T-helper 9 cell (primary cell): ENCODE measurements at places on chromosomes 7 and 10.

- no peak for DNase-seq
These were observed 50.2 kb downstream of the CXCL12 start for GRCh38 chr10:44334621-44335184.

- no peak for DNase-seq
These were observed 3.8 kb downstream of the SFXN2 start for GRCh38 chr10:102718220-102718619.

DNA sequence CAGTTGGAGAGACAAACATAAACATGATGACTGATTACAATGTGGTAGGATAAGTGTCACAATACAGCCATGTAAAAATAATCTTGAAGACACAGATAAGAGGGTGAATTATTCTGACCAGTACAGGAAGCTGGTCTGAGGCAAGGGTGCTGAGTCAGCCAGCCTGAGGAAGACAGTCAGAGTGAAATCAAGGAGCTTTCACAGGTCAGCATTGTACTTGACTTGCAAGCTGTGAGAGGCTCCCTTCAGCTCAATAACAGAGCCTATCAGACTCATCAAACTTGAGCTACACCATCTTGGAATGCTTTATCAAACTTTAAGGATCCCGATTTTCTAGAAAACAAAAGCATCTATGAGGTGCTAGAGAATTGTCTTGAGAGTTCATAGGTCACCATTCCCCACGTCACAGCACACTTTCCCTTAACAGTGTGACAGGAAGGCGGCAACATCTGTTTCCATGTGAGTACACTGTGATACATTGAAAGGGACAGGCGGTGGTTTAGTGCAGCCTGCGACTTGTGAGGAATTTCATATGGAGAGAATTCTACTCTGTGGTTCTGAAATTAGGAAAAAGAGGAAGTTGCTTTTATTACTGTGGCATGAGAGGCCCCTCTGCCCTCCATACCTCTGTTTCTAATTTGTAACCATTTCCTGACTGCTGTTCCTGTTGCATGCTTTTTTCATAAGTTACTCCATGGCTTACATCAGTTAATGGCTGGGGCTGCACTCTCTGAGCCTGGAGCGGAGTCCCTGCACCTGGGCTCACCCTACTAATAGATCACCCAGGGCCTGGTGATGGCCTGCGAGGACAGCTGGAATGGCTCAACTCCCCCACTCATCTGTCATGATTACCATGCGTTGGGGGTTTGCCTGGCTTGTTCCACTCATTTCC is 417.1 kb downstream of the SUGCT start:
- no peak for DNase-seq

GRCh38 chr7:50962962-50963374 is 180.3 kb upstream of the GRB10 start:
- DNase-seq: no peak

DNA sequence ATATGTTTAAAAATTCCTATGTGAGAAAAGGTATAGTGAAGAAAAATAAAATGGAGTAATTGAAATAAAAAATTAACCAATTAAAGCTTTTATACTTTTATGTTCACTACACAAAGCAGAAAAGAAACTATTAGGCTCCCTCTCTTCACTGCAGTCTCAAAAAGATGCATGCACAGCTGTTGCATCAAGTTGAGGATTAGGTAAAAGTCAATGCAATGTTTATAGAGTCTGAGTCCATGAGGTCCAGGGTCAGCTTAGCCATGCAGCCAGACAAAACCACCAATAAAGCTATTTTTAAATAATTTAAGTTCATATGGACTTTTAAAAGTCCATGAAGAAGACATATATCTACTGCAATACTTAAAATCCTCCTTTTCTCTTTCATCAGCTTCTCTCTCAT is 31.1 kb upstream of the ING3 start:
- no peak for DNase-seq

DNA sequence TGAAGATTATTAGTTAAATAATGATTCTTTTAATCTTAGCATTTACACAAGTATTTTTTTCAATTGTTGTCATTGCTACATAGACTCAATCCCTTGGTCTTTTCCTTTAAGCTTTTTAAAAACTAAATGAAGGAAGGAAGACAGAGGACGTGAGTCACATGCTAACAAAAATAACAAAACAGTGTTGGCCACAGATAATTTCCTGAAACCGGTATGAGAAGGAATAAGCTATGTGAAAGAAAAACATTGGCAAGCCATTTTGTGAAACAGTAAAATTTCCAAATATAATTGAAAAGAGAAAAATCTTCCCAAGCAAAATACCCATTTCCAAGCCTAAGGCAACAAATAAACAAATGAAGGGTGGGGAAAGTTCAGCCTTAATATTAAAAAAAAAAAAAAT is 223.0 kb downstream of the AHR start:
- no peak for DNase-seq

GRCh38 chr7:112648781-112649180 is 141.4 kb downstream of the TMEM168 start:
- DNase-seq: no peak

- DNase-seq: no peak
These were observed 2.3 kb upstream of the CHN2 start for GRCh38 chr7:29192323-29192722.

- DNase-seq: no peak
These were observed 108.7 kb upstream of the RHOBTB1 start for GRCh38 chr10:61052469-61053205.

DNA sequence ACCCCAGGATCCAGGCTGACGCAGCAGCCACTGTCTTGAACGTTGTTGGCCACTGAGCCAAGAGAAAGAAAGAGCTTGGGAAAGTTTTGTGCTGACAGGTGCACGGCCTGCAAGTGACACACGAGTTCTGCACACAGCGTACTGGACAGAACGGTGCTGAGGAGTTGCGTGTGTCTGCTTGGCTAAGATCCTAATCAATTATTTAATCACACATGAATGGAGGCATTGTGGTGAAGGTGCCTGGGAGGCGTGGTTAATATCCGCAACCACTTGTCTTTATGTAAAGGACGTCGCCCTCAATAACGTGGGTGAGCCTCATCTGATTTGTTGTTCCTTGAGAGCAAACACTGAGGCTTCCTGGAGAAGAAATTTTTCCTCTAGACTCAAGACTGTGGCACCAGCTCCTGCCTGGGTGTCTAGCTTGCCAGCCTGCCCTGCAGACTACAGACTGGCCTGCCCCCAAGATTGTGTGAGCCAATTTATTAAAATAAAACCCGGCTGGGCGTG is 16.6 kb upstream of the GNA12 start:
- no peak for DNase-seq

- no peak for DNase-seq
These were observed 26.6 kb upstream of the R3HCC1L start for GRCh38 chr10:98107644-98108430.

GRCh38 chr7:106864298-106865081 is 592 bp upstream of the PIK3CG start:
- no peak for DNase-seq

- DNase-seq: no peak
These were observed 536.1 kb upstream of the AUTS2 start for GRCh38 chr7:69062020-69062765.

GRCh38 chr10:89030791-89031190 is 40.2 kb downstream of the FAS start:
- no peak for DNase-seq

DNA sequence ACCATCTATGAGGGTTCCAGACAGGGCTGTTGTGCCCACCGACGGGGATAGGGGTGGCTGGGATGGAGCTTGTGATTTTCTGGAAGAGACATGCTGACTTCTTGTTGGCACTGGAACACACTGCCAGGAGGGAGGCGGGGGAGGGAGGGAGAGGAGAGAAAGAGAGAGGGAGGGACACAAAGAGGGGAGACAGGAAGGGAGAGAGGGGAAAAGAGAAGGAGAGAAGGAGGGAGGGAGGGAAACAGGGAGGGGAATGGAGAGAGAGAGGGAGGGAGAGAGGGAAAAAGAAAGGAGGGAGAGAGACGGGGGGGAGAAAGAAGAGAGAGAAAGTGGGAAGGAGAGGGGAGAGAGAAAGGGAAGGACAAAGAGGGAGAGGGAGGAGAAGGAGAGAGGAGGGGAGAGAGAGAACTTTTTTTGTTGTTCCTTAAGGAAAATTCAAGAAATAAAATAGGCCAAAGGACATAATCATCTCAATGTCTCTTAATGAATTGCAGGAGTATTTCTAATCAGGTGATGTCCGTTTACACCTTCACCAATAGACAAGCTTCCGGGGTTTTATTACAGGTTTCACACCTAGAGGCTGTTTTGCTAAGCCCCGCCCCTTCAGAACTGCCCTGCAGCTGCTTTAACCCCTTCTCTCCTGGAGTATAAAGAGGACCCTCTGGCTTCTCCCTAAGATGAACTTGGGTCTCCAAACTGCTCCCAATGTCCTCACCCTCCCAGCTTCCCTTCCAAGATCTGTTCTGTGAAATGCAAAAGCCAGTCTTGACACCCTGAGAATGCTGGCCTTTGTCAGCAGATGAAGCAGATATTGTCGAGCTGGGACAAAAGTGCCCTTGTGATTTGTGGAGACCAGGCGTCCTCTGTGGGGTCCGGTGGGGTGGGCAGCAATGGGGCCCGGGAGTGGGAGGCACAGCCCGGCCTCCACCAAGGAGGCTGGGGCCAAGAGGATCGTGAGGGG is 82.0 kb upstream of the GTF2IRD1 start:
- no peak for DNase-seq
